Stimulated activated CD4-positive, alpha-beta T cell treated with anti-CD3 and anti-CD28 coated beads, TNF-alpha, amount 100 ng/mL, for 24 hours (primary cell): ENCODE measurements at places on chromosomes 1 and 21.

GRCh38 chr1:247297263-247298123 lies 34.2 kb downstream of the ZNF496 start:
- no peak for DNase-seq

- DNase-seq, result no peak
Observed at GRCh38 chr1:204852854-204853253, 17.8 kb upstream of the NFASC start.

GRCh38 chr1:39420493-39420892 lies 70.9 kb upstream of the BMP8A start:
- no peak for DNase-seq

DNA sequence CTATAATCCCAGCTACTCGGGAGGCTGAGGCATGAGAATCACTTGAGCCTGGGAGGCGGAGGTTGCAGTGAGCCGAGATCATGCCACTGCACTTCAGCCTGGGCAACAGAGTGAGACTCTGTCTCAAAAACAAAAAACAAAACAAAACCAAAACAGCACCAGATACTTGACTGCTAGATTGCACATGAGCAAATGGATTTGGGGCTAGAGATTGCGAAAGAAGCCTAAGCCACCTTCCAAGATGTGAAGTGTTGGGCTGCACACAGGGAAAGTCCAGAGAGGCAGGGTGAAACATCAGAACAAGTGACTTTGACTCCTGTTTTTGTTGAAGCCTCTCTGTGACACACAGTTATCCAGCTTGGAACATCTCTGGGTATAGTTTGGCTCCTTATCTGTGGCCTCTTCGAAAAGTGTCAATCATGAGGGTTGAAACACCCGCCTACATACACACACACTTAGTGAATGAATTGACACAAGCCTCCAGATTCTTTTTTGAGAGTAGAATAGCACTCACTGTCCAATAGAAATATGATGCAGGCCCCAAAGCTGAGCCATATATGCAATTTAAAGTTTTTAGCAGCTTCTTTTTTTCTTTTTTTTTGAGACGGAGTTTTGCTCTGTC lies 34.2 kb upstream of the GPR137B start:
- DNase-seq, result no peak

DNA sequence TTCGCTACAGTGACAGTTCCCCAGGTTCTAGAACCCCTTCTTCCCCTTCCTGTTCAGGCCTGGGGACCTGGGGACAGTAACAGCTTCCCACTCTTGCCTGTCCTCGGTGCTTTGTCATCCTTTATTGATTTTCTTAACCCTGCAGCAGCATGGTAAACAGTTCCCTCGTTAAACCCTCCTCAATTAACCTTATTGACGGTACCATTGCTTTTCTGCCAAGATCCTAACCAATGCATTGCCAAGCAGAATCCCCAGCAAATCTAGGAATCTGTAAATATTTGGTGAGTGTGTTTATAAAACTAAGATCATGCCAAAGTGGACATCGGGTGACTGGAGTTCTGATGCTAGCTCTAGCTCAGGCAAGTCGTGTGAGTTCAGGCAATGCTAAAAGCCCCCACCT lies 99.6 kb upstream of the KAZN start:
- no peak for DNase-seq

- DNase-seq, result no peak
Observed at GRCh38 chr1:119136401-119136800, 4.1 kb downstream of the WARS2 start.

- DNase-seq, result no peak
Observed at GRCh38 chr1:241787691-241788090, 60.3 kb upstream of the EXO1 start.

DNA sequence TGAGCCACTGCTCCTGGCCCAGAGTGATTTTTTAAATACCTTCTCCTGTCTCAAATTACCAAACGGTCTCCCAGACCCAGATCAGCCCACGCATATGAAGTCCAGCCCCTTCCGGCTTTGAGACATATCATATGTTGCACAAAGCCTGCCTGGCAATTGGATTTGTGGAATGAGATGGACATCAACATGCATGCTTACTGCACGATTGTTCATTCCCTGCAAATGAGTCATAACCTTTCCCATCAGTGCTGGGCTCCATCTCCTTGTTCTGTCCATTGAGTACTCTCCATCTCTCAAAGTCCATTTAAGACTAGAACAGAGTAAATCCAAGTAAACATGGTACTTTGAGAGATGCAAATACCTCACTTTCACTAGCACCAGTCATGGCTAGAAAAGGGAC lies 612.2 kb upstream of the USP24 start:
- no peak for DNase-seq

- no peak for DNase-seq
Observed at GRCh38 chr1:156655151-156655903, 13.4 kb downstream of the BCAN start.

DNA sequence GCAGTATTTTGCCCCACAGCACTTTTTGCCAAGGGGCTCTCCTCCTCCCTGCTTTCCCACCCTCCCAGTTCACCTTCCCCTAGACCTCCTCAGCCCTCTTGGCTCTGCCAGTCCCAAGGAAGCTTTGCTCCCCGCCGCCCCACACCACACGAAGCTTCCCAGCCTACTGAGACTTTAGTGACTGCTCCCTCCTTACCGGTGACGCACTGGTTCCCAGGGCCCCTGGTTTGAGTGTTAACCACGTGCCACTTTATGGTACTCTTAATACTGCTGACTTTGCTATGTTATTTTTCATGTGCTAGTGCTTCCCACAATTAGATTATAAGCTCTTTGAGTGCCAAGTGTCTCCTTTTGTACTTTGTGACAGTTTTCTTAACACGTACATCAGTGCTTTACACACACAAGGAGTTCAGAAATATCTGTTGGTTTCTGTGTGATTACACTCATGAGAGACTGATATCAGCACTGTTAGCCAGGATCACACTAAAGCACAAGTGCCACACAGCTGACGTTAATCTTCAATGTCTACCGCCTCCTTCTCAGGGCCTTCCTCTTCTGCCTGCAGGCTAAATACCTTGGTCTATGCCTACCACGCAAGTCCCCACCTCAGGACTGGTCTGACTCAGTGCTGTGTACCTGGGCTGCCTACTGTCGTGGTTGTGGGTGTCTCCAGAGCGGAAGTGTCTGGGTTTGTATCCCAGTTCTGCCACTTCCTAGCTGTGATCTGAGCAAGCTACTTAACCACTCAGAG lies 61.0 kb downstream of the DNTTIP2 start:
- no peak for DNase-seq

GRCh38 chr21:33950431-33951079 lies 35.0 kb upstream of the ATP5PO start:
- no peak for DNase-seq

GRCh38 chr21:38982096-38982495 lies 176.4 kb downstream of the ETS2 start:
- DNase-seq, result no peak

- no peak for DNase-seq
Observed at GRCh38 chr1:111591937-111592336, 27.7 kb upstream of the RAP1A start.

DNA sequence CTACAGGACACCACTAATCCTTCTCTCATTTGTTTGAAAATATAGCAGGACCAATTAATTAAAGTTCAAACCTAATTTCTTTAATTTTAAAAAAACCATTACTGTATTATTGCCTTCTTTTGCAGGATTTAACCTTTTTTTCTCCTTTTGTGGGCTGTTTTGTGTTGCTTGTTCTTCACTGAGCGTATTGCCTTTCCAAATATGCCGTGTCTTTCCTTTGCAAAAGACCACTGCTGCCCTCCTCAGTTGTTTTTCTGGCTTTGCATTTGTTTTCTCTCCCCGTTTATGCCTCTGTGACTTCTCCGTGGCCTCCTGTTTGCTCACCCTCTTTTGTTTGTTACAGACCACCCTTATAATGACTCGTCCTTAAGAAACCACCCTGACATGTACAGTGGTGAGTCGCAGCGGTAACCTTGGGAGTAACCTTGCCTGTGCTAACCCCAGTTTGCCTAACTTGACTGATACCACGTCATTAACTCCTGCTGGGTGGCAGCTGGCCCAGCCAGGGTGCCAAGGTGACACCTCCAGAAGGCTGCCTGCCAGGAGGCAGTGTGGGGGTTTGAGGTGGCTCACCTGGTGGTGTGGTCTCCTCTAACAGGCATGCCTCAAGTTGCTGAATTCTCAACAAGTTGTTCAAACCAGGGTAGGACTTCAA lies 81.1 kb upstream of the CNTN2 start:
- DNase-seq, result no peak

GRCh38 chr1:79817031-79817560 lies 810.6 kb upstream of the ADGRL4 start:
- DNase-seq, result no peak

DNA sequence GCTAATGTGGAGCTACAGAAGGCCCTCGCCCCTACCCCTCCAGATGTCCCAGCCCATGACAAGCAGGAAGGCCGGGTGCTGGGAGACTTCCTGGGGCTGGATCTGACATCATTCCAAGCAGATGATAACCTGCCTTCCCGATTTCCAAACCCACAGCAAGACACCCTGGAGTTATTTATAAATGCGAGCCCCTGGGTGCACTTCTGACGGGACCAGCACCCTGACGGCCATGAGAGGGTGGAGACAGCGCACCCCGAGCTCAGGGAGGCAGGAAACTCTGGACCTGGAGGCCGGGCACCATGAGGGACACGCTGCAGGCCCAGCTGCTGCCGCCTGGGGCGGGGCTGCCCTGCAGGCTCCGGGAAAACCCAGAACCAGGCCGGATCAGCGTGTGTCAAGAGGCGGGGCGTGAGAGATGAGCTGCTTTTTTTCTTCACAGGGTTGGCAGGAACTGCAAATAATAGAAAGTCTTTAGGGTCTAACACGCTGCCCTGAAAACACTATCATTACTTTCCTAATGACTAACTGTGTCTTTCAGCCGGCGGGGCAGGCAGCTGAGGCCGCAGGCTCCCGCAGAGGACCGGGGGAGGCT lies 2.5 kb upstream of the PCBP3 start:
- DNase-seq, result no peak

- DNase-seq, result no peak
Observed at GRCh38 chr21:40438616-40439015, 408.3 kb downstream of the DSCAM start.

- no peak for DNase-seq
Observed at GRCh38 chr1:186231861-186232436, 143.1 kb downstream of the TPR start.

GRCh38 chr1:16094453-16095158 lies 21.2 kb upstream of the FAM131C start:
- DNase-seq, result no peak

DNA sequence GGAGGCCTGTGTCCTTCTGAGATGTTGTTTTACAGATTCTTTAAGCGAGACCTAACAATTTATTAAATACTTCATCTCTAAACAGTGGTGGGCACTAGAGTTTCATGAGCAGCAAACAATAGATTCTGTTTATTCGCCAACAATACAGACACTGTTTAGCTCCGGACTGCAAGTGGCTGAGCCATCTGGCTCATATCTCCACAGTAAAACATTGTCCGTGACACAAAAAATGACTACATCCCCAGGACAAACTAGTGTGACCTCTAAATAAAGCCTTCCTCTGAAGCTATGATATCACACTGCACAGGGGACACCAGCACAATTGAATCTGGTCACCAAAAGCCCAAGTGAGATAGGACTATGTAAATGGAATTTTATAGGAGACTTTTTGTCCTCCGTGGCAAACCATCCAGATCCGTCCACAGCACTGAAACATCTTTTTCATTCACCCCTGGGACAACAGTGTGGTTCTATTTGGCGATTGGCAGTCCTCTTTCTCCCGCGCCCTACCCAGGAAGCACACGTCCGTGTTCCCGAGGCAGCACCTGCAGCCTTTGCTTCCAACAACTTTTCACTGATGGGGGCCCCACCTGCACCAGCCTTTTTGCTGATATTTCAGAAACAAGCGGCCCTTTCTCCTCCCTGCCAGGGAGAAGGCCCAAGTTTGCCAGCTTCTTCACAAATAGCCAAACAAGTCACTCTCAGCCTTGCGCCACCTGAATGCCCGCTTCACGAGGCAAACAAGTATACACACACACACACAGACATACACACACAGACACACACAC lies 47.4 kb downstream of the OLIG1 start:
- DNase-seq, result no peak

DNA sequence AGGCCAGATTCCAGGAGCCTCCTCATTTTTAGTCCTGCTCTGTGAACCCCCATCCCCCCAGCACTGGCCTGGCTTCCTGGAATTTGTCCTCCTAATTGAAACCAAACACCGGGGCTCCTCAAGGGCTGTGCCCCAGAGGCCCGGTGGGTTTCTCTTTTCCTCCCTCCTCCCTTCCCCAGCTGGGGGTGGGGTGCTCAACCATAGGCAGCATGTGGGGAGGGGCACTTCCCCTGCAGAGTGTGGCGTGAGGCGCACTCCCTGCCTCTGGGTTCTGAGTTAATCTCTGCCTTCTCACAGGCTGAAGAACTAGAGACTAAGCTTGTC lies 67.5 kb upstream of the ACOT11 start:
- DNase-seq, result no peak

GRCh38 chr1:205500240-205501233 lies 3.9 kb upstream of the CDK18 start:
- no peak for DNase-seq

DNA sequence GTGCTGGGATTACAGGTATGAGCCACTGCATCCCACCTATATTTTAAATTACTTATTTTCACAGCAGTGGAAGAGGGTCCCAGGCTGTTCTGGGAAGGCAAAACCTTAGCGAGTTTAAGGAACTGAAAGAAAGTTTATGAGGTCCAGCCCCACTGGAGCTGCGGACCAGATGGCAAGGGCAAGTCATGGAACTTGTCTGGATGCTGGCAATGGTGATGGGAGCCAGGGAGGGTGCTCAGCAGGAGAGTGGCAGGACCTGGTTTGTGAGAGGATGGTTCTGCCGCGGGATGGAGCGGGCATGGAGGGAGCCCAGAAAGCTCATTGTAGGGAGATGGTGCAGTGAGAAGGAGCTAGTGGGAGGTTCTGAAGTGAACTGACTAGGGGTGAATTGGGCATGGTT lies 50.6 kb upstream of the SLC45A1 start:
- DNase-seq, result no peak

GRCh38 chr1:64187646-64188045 lies 15.8 kb upstream of the UBE2U start:
- no peak for DNase-seq

DNA sequence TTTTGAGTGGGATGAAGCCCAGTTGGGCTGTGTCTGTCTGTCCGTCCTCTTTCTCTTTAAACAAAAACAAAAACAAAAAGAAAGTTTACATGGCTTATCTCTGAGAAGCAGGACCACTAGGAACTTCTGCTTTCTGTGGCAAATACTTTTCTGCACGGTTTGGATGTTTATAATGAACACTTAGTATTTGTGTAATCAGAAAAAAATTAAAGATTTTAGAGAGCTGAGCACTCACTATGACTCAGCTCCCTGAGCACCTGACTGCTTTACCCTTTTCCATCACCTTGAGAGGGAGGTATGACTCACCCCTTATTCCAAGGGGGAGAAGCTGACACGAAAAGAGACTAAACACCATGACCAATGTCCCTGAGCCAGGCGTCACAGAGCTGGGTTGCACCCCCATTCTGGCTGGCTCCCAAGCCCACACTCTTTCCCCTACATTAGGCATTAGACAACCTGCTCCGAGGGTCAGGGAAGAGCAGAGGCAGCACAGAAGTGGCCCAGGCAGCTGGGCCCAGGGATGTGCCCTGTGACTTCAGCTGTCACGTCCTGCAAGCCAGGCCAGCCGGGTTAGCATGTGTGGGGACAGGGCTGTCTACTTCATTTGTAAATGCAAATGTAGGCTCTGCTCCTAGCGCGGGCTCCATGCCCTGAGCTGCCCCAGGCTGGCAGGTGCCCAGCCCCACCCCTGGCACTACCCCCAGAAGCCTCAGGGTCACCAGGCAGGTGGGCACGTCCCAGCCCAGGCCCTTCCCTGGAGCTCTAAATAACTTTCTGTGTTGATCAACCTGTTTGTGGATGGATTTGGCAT lies 30.4 kb downstream of the RAP1GAP start:
- DNase-seq, result no peak
